Effector memory CD8-positive, alpha-beta T cell (primary cell): ENCODE measurements at places on chromosomes 2 and 18.

- no peak for DNase-seq
Measured at GRCh38 chr2:36561237-36561944, 36.6 kb downstream of the FEZ2 start.

DNA sequence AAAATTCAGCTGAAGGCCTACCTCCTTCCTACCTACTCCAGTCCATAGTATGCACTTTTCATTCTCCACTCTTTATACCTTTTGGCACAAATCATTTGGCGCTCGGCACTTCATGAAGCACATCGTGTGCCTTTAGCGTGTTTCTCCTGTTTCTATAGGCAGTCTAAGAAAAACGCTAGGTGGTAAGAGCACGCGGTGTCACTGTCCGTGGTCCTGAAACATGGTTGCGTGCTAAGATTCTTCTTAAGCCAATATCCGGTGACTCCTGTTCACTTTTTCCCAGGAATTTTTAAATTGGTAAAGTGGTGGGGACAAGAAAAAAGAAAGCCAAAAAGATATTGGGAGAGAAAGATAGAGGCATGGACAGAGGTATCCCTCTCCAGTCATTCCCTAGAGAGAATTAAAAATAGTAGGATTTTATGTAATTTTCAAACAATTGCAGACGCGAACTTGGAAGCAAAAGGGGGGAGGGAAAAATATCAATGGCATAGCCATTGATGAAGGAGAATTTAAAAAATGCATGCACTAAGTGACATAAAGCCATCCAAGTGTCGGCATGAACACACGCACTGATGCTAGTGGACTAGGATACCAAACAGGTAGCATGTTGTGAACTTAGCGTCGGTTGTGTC, 1.4 kb upstream of the CTNNA2 start:
- no peak for DNase-seq

DNA sequence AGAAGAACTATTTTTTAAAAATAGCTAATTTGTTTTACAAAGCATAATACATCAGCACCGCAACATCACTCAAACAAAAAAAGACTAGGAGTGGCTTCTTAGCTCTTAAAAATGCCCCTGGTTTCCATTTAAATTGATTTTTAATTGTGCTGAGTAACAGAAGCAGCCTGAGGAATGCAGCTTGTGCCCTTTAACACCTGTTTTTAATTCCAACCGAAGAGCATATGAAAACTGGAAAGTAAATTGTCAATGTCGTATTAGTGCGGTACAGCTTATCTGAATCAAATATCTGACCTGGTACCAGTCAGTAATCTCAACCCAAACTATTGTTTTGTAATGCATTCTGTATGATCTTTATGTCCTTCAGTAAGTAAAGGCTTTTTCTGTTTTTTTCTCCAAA, 13.2 kb upstream of the CD302 start:
- no peak for DNase-seq

DNA sequence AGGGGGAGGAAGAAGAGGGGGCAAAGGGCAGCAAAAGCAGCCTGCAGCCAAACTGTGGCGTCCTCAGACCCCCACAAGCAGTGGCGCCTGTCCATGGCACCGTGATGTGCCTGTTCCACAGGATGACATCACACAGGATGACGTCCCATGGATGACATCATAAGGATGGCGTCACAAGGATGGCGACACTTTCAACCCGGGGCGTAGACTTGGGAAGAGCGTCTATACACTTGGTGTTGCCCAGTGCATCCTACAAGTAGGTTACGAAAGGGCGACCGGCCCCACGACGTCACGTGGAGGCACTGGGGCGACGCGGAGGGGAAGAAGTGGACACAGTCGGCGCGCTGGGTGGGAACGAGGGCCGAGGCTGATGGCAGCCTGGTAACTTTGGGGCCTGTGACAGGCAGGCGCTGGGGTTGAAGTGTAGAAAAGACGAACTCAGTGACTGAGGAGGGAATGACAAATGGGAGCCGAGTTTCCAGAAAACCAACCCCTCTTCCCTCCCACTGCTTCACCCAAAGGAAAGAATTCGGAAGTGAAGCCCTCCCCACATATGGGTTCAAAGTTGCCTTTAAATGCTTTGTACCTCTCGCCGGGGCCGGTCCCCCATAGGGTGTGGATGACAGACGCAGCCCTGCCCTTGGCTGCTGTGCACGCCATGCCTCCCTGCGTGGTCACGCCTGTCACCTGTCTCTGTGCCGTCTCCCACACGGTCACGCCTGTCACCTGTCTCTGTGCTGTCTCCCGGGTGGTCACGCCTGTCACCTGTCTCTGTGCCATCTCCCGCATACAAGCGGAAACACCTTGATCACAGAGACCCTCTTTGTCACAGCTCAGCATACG, 13.4 kb upstream of the KCNG2 start:
- no peak for DNase-seq

DNA sequence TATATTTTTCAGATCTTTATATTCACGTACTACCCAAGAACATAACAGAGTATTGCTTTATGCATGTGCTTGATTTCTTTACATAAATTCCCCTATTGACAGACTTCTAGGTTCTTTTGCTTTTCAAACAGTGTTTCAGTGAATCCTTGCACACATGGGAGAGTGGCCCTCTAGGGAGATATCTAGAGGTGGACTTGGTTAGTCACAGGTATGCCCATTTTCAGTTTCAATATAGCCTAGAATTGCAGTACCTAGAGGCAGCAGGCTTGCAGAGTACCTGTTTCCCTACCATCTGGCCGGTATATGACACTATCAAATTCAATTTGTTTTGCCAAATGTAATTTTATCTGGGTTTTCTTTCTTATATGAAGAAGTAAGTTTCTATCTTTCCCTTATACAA, 36.8 kb downstream of the EML6 start:
- no peak for DNase-seq

DNA sequence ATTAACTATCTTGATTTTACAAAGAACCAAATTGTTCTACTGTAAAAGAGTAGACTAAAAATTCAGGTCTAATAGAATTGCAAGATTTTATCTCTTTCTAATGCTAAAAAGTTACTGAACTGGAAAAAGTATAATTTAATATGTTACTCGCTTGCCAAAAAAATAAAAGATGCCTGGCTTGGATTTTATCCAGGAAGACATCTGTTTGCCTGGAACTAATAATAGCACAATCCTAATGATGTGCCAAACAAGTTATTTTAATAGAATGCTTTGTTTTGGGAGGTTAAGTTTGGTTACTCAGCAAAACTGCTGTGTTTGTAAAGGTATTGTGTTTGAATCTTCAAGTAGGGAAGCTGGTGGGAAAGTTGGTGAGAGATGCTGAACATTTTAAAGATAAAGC, 19.4 kb upstream of the ZSWIM2 start:
- no peak for DNase-seq

GRCh38 chr2:88114889-88115288, 13.0 kb downstream of the FABP1 start:
- DNase-seq: no peak
